ENCODE measurements at places on chromosomes 2 and 18. TPM values are rescaled to one million over a fixed set of nuclear protein-coding genes. Genes with fewer than 3 reads are reported as not detected.

GPR45 gene
- total RNA-seq, result not detected

FHOD3 gene
- 15.7 TPM for total RNA-seq

SGO2 gene
- total RNA-seq, result 1.0 TPM

SERPINB10 gene
- total RNA-seq, result 1.0 TPM

ADD2 gene
- 2.6 TPM for total RNA-seq

CWC22 gene
- 13.6 TPM for total RNA-seq

LRRC30 gene
- 9.4 TPM for total RNA-seq

KCNS3 gene
- 12.5 TPM for total RNA-seq

CNGA3 gene
- 0.52 TPM for total RNA-seq

NEU4 gene
- 4.2 TPM for total RNA-seq

TMEM247 gene
- not detected for total RNA-seq

SF3B1 gene
- total RNA-seq, result 152 TPM

CHRND gene
- total RNA-seq, result 32.9 TPM

UGT1A10 gene
- total RNA-seq, result not detected

GPR75 gene
- 1.0 TPM for total RNA-seq

CKAP2L gene
- 1.0 TPM for total RNA-seq

HJURP gene
- total RNA-seq, result 3.1 TPM

RGPD4 gene
- total RNA-seq, result not detected

EPAS1 gene
- total RNA-seq, result 13.6 TPM

RBM44 gene
- total RNA-seq, result 2.1 TPM

RGPD3 gene
- total RNA-seq, result 0.52 TPM

MYCN gene
- total RNA-seq, result 7.3 TPM

TEKT4 gene
- under 0.01 TPM for total RNA-seq

All from skeletal muscle tissue (tissue), 5 donors.